ENCODE measurements at places on chromosomes 4 and X. TPM values are rescaled to one million over a fixed set of nuclear protein-coding genes. Genes with fewer than 3 reads are reported as not detected.

DNA sequence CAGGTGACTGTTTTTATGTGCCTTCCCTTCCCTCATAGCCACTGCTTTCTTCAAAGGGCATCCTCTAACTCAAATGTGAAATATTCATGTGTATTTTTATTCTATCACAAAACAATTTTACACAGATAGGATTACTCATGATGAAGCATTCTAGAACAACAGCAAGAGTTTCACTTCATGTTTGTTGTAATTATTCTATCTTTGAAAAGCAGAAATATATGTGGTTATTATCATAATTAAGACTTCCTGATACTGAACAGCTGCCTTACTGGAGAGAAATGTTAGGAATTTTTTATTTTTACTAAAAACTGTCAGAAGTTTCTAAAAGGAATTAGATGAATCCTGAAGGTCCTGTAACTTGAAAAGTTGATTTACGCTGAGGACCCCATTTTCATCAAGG lies 229.1 kb downstream of the PALLD start:
- DNase-seq, result no peak
- H3K4me1 ChIP-seq, result no peaks in the 10 kb centered on the region
- no peaks in the 10 kb centered on the region for H3K36me3 ChIP-seq
- H3K27ac ChIP-seq, result no peak overlapping the region
- H3K27me3 ChIP-seq, result no peaks in the 10 kb centered on the region

DNA sequence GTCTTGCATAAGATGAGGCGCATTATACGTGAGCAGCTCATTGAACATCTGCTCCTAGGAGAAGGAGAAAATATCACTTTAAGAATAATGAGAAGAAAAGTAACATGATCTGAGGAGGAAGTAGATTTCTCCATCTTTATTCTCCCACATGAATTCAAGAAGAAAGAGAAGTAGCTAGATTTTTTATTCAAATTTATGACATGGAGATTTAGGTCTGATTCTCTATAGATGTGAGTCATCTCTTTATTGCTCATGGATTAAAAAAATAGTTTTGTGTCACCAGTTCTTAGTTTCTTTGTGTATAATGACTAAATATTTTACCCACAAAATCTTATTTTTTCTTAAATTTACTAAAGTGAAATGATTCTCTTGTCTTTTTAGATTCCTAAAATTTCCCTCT lies 40.4 kb downstream of the HPGDS start:
- no peak overlapping the region for H3K27ac ChIP-seq
- H3K4me1 ChIP-seq, result peaks cover 6% of the 10 kb centered on the region
- no peaks in the 10 kb centered on the region for H3K27me3 ChIP-seq
- DNase-seq, result no peak
- no peaks in the 10 kb centered on the region for H3K36me3 ChIP-seq
- H3K4me3 ChIP-seq, result no peak overlapping the region

DNA sequence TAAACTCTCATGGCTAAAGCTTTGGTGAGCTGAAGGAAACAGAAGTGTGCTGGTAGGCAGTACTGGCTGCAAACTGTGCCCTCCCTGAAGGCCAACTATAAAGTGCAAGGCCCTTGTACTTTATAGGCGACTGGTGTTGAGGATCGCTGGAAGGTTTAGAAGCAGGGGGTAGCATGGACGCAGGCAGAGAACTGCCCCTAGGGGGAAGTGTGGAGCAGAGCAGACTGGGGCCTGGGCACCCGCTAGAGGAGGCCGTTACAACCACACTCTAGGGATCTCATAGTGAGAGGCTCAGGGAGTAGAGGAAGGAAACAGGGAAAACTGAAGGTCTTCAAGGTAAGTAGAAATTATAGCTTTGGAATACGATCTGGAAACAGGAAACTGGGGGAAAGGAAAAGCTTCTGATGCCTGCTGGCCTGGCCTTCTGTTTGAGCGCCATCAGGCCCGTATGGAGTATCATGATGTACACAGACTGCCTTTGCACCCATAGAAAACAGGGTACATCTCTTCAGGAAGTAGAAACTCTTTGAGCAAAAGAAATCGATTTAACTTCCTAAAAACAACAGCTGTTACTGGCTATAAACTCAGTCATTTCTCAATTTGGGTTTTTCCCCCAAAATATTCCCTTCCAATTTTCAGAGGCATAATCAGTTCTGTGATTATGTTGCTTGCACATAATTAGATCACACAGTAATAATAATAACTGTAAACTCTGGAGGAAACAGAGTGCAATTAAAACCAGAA lies 23.9 kb upstream of the TMSB4X start:
- H3K36me3 ChIP-seq, result no peaks in the 10 kb centered on the region

DNA sequence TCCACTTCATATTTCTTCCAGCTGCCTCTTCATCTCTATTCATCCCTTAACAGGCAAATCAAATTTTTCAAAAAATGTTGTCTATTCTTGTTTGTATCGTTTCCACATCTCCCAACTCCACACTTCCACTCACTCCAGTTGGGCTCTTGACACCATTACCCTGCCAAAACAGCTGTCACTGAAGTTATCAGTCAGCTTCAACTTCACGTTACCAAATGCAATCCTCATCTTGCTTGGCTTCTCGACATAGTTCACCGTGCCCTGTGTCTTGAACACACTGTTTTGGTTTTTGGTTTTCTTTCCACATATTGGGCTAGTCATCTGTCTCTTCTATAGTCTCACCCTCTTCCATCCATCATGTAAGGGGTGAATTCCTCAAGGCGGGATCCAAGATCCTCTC lies 65.2 kb downstream of the GALNT7 start:
- H3K27ac ChIP-seq, result no peak overlapping the region
- no peaks in the 10 kb centered on the region for H3K4me1 ChIP-seq
- H3K36me3 ChIP-seq, result no peaks in the 10 kb centered on the region
- H3K4me3 ChIP-seq, result no peak overlapping the region
- DNase-seq, result no peak

DNA sequence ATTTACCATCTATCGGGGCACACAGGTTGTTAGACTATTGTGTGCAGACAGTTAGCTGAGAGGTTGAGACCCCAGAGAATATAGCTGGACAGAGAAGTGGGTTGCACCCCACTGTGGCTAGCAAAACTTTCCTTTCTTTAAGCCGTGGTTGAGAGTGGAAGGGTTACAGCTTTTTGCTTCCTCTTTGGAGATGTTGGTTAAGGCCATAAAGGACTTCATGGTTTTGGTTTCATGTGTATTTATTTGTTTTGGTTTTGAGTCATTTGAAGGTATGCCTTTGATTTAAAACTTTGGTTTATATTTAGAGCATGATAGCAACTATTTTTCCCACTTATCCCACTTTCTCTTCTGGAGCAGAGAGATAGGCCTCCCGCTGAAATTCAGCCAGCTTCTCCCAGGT lies 274.3 kb upstream of the IL1RAPL1 start:
- no peaks in the 10 kb centered on the region for H3K4me1 ChIP-seq
- no peak overlapping the region for H3K4me3 ChIP-seq
- H3K27ac ChIP-seq, result no peak overlapping the region
- no peak for DNase-seq
- H3K27me3 ChIP-seq, result no peaks in the 10 kb centered on the region
- H3K36me3 ChIP-seq, result no peaks in the 10 kb centered on the region

GRCh38 chrX:39152106-39152649 lies 350.9 kb downstream of the MID1IP1 start:
- no peak overlapping the region for H3K27ac ChIP-seq
- H3K4me3 ChIP-seq, result no peak overlapping the region
- no peaks in the 10 kb centered on the region for H3K36me3 ChIP-seq
- no peaks in the 10 kb centered on the region for H3K27me3 ChIP-seq
- no peaks in the 10 kb centered on the region for H3K4me1 ChIP-seq

- DNase-seq, result no peak
- no peak overlapping the region for H3K27ac ChIP-seq
- H3K27me3 ChIP-seq, result no peaks in the 10 kb centered on the region
These were observed 12.8 kb upstream of the SLC2A9 start for GRCh38 chr4:10034136-10034535.

- H3K4me3 ChIP-seq, result no peak overlapping the region
- H3K4me1 ChIP-seq, result no peaks in the 10 kb centered on the region
- no peak overlapping the region for H3K27ac ChIP-seq
- no peak for DNase-seq
- H3K36me3 ChIP-seq, result no peaks in the 10 kb centered on the region
- H3K27me3 ChIP-seq, result no peaks in the 10 kb centered on the region
These were observed 20.0 kb upstream of the CAMK2D start for GRCh38 chr4:113781439-113782040.

GRCh38 chrX:24399550-24399949 lies 39.1 kb downstream of the SUPT20HL1 start:
- H3K36me3 ChIP-seq, result no peaks in the 10 kb centered on the region
- H3K27me3 ChIP-seq, result no peaks in the 10 kb centered on the region
- no peaks in the 10 kb centered on the region for H3K4me1 ChIP-seq

- H3K27me3 ChIP-seq, result no peaks in the 10 kb centered on the region
- H3K27ac ChIP-seq, result no peak overlapping the region
- H3K4me3 ChIP-seq, result no peak overlapping the region
- no peaks in the 10 kb centered on the region for H3K4me1 ChIP-seq
These were observed 510.1 kb upstream of the AADAT start for GRCh38 chr4:170599894-170600293.

DNA sequence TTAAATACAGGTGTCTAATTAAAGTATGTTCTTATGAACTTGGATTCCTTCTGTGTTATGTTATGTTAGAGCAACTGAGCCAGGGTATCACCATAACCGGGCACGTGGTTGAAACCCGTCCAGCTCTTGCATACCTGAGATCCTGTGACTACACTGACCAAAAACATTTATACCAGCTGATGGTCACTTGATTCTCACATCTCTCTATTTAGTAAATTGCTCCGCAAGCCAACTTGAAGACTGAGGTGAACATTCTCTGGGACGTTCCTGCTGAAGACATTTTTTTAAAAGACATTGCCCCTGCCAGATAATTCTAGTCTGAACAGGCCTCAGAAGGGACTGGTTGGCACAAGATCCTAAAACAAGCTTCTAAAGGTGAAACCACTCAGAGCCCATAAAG lies 550.0 kb upstream of the DIPK2B start:
- DNase-seq, result no peak
- H3K27ac ChIP-seq, result no peak overlapping the region
- H3K4me1 ChIP-seq, result no peaks in the 10 kb centered on the region
- no peaks in the 10 kb centered on the region for H3K27me3 ChIP-seq

GRCh38 chr4:102792361-102792936 lies 31.7 kb upstream of the MANBA start:
- peaks cover 10% of the 10 kb centered on the region for H3K36me3 ChIP-seq
- H3K27ac ChIP-seq, result no peak overlapping the region
- H3K4me3 ChIP-seq, result no peak overlapping the region
- no peaks in the 10 kb centered on the region for H3K4me1 ChIP-seq

DNA sequence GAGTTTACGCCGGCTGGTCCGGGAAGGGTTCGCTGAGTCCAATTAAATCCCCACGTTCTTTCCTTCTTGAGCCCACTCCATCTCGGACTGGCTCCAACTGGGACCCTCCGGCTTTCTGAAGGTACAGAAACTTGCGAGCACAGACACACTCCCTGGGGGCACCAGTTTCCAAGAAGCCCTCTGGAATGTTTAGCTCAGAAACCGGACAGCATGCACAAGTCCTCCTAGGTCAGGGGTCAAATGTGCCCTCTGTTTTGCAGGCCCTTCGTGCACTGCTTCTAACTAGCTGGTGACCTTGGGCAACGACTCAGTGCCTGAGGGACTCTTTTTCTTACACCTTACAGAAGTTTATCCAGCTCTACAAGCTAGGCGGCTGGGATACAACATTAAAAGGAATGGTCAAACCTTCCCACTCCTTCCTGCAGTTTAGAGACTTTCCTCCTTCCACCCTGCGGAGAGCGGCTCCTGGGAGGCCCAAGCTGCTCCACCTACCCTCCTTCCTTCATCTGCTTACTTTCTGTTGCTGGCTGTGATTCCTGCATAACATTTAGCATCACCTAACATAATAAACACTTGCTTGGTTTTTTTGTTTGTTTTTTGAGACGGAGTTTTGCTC lies 275.5 kb downstream of the BCOR start:
- peaks cover 27% of the 10 kb centered on the region for H3K4me1 ChIP-seq
- H3K27ac ChIP-seq, result no peak overlapping the region
- DNase-seq, result no peak
- no peak overlapping the region for H3K4me3 ChIP-seq
- H3K27me3 ChIP-seq, result no peaks in the 10 kb centered on the region
- no peaks in the 10 kb centered on the region for H3K36me3 ChIP-seq

DNA sequence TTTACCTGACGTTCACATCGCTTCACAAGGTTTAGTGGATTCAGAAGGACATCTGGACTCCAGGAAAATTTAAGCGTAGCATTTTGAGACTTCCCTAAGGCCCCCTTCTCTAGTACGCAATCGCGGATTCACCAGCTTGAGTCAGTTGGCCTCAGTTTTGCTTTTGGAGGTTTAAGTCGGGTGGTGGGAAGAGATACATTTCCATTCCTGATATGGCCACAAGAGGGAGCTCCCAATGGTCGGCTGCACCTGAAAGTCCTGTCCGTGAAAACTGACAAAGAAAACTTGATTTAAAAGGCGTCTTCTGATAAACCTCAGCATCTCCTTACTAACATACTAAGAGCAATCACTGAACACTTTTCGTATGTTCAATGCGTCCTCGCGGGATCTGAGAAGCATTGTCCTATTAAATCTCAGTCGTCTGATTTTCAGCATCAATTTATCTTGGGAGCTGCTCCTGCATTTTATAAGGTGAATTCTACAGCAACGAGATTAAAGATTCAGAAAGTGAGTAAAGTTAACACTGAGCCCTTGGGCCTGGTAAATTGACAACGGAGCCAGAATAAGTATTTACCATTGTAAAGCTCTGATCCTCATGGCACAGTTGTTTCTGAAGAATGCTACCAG lies 50.6 kb downstream of the LGI2 start:
- H3K36me3 ChIP-seq, result no peaks in the 10 kb centered on the region
- no peaks in the 10 kb centered on the region for H3K27me3 ChIP-seq
- H3K27ac ChIP-seq, result peak overlapping the region; percentile 40
- no peak overlapping the region for H3K4me3 ChIP-seq

SNX12 gene
- 23.8 TPM for total RNA-seq

ARHGAP36 gene
- total RNA-seq, result not detected

ASB5 gene
- total RNA-seq, result not detected

RHOH gene
- total RNA-seq, result 0.49 TPM

GLUD2 gene
- total RNA-seq, result 3.2 TPM

HPSE gene
- 2.0 TPM for total RNA-seq

ASB11 gene
- not detected for total RNA-seq

AKAP14 gene
- not detected for total RNA-seq
